ENCODE measurements at places on chromosomes 1 and 21.

GRCh38 chr1:61004262-61005003 is 77.9 kb upstream of the NFIA start:
- no peak for DNase-seq

- no peak for DNase-seq
Measured at GRCh38 chr1:87684194-87684593, 355.5 kb downstream of the LMO4 start.

DNA sequence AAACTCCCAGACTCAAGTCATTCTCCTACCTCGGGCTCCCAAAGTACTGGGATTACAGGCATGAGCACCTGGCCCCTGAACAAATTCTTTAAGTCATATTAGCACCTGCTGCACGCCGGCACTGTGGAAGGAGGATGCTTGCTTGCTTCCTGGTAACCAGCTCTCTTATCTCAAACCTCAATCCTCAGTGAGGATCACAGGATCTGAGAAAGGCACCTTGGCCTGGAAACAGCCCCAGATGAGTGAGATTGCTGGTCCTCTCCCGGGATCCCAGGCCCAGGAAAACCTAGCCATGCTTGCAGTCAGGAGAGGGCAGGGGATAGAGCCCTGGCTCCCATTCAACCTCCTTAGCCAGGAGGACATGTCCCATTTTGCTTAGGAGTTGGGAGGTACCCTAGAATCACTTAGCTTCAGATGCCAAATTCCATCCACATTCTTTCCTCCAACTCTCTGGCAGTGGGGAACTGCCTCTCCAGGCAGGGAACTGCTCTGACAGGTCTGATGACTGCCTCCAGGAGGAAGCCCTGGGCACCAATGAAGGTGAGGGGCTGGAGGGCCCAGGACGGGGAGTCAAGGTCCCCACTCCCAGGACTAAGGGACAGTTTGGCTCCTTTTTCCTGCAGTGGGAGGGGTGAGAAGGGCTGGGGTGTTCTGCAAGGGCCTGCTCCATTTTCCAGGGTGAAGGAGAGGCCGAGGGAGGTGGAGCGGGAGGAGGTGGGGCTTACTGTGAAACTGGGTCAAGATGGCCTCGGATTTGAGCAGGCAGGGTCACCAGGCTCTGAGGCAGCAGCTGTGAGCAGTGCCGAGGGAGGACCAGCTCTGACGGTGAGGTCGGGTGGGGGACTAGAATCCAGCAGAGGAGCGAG is 9.5 kb downstream of the GPR37L1 start:
- peak; percentile 61 for DNase-seq

GRCh38 chr1:239765163-239765562 is 326.5 kb upstream of the FMN2 start:
- DNase-seq = no peak

DNA sequence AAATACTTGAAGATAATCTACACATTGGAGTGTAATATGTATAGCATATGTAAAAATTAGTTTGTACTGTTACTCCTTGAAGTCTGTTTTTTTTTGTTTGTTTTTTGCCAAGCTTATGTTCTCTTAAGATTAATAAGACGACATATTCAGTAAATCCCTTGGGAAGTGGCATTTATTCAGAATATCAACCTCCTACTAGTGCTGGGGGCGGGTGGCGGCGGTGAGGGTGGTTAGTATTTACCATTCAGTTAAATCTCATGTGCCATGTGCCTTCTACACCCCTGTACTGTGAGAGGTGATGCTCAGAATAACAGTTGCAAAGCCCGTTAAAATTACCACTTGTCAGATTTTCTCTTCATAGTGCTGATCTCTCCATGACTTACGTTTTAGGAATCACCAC is 3.0 kb downstream of the BACH1 start:
- no peak for DNase-seq

DNA sequence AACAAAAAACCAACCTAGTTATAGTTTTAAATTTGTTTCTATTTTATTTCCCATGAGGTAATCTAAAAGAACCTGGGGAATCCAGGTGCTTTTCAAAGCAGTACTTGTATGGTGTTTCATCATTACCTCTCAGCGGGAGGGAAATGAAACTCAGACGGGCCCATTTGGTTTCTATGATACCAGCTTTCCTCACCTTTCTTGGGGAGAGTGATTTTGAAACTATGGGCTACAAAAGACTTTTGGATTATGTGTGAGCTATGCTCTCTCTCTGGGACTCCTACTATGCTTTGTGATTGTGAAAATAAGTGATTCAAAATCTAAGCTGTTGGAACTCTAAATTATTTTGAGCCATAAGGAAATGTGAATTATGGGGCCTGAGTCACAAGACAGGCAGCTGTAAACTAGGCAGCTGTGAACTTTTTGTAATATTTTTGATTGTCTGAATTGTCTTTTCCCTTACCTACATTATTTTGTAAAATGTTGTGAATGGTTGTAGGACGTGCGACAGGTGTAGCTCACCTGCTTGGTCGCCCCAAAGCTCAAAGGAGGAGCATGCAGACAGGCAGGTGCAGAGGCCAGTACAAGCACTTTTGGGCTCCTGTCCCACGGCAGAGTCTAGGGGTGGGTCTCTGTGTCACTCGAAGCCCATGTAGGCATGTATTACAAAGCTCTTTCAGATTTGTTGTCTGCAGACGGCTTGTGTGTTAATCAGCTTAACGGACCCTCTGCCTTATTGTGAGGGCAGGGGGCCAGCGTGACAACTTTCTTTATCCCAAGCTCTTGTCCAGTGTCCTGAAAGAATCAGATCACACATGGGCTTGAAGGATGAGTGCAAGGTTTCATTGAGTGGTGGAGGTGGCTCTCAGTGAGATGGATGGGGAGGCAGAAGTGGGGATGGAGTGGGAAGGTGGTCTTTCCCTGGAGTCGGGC is 64.8 kb upstream of the BACH1 start:
- no peak for DNase-seq

DNA sequence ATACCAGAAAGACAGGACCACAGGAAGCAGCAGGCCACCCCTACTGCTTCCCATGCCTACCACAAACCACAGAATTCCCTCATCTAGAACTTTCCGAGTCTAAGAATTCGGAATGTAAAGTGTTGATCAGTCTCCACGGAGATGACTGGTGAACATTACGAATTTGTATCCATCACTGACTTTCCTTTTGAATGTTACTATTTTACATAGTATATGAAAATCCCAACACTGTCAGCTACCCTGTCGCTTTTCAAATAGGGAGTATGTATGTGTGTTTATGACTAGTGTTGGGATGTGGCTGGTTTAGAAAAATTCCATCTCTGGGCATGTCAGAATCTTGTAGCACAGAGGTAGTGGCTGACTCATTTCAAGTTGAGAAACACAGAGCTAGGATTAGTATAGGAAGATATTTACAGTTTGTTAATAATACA is 118.2 kb downstream of the COQ8A start:
- DNase-seq = no peak

- DNase-seq = peak; percentile 81
Measured at GRCh38 chr21:33403786-33404585, 773 bp downstream of the IFNGR2 start.

- no peak for DNase-seq
Measured at GRCh38 chr1:27591622-27592021, 12.3 kb downstream of the AHDC1 start.

- DNase-seq = no peak
Measured at GRCh38 chr1:204154568-204155255, 2.9 kb upstream of the ETNK2 start.

- no peak for DNase-seq
Measured at GRCh38 chr1:220552672-220553260, 24.8 kb downstream of the MARK1 start.

DNA sequence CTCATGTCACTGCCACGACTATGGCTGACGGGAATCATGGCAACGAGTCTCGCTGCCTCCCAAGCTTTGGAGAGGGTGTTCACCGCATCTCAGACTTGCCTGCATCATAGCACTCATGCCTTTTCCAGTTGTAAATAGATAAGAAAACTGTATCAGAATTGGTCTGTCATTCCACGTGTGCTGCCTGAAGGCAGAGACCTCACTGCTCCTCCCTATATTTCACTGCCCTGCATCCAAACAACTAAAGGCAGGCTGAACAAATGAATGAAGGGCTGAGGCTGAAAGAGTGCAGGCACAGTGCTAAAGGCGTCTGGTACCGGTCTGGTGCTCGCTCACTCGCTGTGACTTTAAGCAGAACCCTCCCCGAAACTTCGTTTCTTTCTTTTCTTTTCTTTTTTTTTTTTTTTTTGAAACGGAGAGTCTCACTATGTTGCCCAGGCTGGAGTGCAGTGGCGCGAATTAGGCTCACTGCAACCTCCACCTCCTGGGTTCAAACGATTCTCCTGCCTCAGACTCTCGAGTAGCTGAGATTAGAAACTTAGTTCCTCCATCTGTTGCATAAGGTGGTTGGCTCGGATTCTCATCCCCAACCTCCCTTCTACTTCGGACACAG is 542 bp downstream of the EIF2B3 start:
- DNase-seq = no peak

DNA sequence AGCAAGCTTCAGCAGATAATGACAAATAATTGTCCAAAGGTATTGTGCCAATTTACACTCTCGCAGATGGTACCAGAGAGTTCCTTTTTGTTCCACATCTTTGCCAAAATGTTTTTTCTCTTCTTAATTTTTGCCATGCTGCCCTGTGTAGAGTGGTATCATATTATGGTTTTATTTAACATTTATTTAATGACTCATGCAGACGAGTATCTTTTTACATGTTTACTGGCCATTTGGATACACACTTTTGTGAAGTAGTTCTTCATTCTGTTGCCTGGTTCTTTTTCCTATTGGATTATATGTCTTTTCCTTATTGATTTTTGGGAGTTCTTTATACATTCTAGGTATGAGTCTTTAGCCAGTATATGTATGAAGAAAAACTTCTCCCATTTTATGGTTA is 151.1 kb downstream of the PCNX2 start:
- DNase-seq = no peak

GRCh38 chr1:95640746-95641145 is 406.7 kb downstream of the RWDD3 start:
- DNase-seq = no peak

GRCh38 chr1:97451046-97451826 is 469.6 kb downstream of the DPYD start:
- DNase-seq = no peak

Measured in left hindlimb (tissue), 1 donor.